ENCODE measurements at places on chromosomes 4 and X.
A peak's percentile ranks its signal among the peaks of the same experiment; 100 is the strongest.

- H3K4me3 ChIP-seq, result no peak overlapping the region
- peak; percentile 9 for DNase-seq
- H3K27ac ChIP-seq, result no peak overlapping the region
- H3K27me3 ChIP-seq, result no peaks in the 10 kb centered on the region
- no peaks in the 10 kb centered on the region for H3K4me1 ChIP-seq
Observed at GRCh38 chrX:133781174-133781573, 204.2 kb downstream of the GPC3 start.

DNA sequence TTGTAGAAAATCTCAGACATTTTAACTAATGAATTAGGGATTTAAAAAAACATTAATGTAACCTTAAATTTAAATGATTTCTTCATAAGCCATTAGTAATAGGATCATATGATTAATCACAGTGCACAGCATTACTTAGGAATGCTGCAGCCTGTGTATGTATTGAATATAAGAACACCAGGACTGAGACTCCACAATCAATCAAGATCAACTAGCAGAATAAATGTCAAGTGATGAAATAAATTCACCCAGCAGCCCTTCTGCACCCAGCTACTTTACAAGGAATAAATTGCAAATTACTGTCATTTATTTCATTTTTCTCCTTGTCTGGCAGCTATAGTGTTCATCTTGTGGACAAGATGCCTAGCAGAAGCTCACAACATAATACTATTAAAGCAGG, 46.5 kb downstream of the NEIL3 start:
- no peak for DNase-seq
- H3K27ac ChIP-seq, result no peak overlapping the region
- H3K4me3 ChIP-seq, result no peak overlapping the region
- H3K27me3 ChIP-seq, result no peaks in the 10 kb centered on the region
- H3K36me3 ChIP-seq, result no peaks in the 10 kb centered on the region

- no peak overlapping the region for H3K4me3 ChIP-seq
- peaks cover 3% of the 10 kb centered on the region for H3K4me1 ChIP-seq
- DNase-seq, result no peak
- no peaks in the 10 kb centered on the region for H3K27me3 ChIP-seq
Observed at GRCh38 chr4:23874536-23874901, 15.3 kb downstream of the PPARGC1A start.

DNA sequence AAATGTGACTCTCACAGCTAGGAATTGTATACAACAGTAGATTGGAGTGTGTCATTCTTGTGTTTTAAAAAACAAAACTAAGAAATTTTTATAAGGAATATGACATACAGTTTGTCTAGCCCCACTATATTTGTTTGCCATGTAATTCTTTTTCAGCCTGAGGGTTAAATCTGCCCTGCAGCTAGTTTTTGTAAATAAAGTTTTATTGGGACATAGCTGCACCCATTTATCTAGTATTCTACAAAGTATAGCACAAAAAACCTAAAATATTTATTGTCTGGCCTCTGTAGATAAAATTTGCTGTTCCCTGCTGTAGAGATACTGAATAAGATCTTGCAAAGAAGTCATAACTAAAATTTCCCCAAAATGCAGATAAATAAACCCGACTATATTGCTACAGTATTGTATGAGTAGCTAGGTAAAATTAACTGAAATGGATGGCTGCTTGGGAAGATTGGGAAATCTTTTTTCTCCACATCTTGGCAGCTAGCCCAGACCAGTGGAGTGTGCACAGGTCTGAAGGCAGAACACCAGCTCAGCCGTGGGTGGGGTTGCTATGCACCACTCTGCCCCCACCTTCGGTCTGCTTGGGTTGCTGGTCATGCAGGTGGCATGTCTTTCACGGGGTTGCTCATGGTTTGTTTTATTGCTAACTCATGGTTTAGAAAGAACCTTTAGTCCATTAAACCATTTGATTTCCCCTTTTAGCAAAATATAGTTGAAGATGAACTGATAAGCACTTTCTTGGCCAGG, 127.9 kb downstream of the KLHL8 start:
- H3K36me3 ChIP-seq, result peaks cover 5% of the 10 kb centered on the region
- H3K4me3 ChIP-seq, result no peak overlapping the region
- H3K4me1 ChIP-seq, result peaks cover 9% of the 10 kb centered on the region

- H3K27ac ChIP-seq, result peak overlapping the region; percentile 100
- peak; percentile 59 for DNase-seq
- H3K4me1 ChIP-seq, result peaks cover 2% of the 10 kb centered on the region
- H3K4me3 ChIP-seq, result peak overlapping the region; percentile 97
- H3K27me3 ChIP-seq, result no peaks in the 10 kb centered on the region
- peaks cover 26% of the 10 kb centered on the region for H3K36me3 ChIP-seq
Observed at GRCh38 chrX:41334363-41335197, 618 bp downstream of the DDX3X start.

DNA sequence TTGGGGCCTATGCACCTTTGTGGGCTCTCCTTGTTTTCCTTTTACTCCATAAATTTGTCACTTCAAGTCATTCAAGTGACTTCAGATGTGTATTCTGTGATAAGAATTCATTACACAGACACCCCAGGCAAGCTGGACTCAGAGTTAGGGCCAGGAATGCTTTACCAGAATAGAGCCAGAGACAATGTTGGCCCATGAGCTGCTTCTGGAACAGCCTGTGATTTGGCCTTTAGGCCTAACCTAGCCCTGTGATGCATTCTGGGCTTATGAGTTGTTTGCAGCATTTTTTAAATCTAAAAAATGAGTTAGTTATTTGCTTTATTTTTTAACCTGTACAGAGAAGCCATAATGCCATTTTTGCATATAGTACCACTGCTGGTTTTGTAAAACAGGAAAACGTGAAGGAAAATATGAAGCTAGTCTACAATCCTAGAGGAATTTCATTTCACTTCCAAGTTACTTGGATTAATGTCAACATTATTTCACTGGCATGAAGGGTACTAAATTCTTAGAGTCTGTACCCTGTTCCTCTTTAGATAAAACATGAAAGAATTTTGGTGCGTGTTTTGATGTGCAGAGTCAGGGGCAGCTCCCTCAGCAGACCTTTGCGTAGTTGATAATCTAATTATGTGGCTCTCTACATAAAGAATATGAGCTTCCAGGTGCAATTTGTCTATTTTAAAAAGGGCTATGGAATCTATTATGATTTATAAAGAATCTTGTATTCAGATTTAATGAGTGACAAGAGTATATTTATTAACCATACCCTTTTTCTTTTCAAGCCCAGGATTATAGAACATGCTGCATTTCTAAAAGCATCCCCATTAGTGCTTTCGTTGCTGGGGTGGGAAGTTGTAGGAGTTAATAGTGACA, 84.7 kb downstream of the ARHGAP10 start:
- H3K4me3 ChIP-seq, result no peak overlapping the region
- no peaks in the 10 kb centered on the region for H3K27me3 ChIP-seq
- no peaks in the 10 kb centered on the region for H3K36me3 ChIP-seq

- no peak overlapping the region for H3K27ac ChIP-seq
- H3K27me3 ChIP-seq, result no peaks in the 10 kb centered on the region
- no peak overlapping the region for H3K4me3 ChIP-seq
- DNase-seq, result no peak
Observed at GRCh38 chr4:76011018-76011670, 3.8 kb upstream of the CXCL9 start.

GRCh38 chrX:96389281-96390047, 295.2 kb upstream of the DIAPH2 start:
- H3K36me3 ChIP-seq, result no peaks in the 10 kb centered on the region
- no peak for DNase-seq
- no peaks in the 10 kb centered on the region for H3K4me1 ChIP-seq
- no peak overlapping the region for H3K4me3 ChIP-seq
- no peak overlapping the region for H3K27ac ChIP-seq

DNA sequence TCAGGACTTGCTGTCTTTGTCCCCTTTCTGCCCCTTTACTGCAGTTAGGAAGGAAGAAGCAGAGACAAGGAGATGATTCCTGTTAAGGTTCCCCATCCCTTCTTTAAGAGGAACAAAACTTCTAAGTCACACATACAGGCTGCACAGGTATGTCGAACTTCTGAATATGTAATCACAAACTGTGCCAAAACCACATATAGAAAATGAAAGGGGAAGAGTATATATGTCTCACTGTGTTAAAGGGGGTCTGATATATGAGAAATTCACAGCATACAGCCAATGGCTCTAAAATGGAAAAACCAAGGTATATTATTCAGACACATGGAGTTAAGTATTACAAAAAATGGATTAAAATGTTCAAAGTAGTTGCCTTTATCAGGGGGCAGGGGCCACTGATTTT, 11.7 kb downstream of the CFAP97 start:
- H3K36me3 ChIP-seq, result peaks cover 45% of the 10 kb centered on the region
- no peaks in the 10 kb centered on the region for H3K27me3 ChIP-seq
- H3K4me1 ChIP-seq, result no peaks in the 10 kb centered on the region
- DNase-seq, result no peak

DNA sequence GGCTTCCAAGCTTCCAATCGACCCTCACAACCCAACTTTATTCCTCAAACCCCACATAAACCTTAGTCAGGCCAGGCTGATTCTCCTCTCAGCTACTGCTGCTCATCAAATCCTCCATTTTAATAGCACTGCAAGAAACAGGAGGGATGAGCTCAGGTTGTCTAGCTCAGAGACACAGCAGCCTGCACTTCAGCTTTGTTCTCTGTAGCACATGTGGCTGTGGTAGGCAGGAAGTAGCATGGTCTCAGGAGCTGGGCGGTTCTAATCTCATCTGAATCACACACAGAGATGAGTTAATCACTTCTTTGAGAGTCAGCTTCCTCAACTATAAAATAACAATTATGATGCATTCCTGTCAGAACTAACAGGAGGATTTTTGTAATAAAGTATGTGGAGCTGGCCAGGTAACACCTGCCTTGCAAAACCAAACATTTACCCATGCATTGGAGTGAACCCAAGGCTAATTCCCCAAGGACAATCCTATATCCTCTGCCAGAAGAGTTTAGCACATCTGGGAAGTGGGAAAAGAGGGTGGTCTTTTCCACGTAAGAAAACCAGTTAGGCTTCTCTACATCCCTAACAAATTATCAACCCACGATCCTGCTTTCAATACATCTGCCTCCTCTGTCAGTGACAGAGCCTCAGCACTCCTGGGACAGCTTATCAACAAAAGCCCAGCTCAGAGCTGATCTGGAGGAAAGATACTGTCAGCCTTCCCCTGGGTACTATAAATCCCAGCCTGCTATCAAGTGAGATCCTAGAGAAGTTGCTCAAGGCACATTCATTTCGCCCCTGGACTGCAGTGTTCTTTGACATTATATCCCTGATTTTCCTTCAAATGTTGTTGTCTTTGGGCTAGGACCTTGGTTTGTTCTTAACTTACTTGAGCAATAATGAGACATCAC, 32.8 kb downstream of the ELOVL6 start:
- no peak overlapping the region for H3K27ac ChIP-seq
- no peaks in the 10 kb centered on the region for H3K27me3 ChIP-seq
- H3K4me3 ChIP-seq, result no peak overlapping the region
- H3K36me3 ChIP-seq, result no peaks in the 10 kb centered on the region
- DNase-seq, result peak; percentile 70
- peaks cover 7% of the 10 kb centered on the region for H3K4me1 ChIP-seq

DNA sequence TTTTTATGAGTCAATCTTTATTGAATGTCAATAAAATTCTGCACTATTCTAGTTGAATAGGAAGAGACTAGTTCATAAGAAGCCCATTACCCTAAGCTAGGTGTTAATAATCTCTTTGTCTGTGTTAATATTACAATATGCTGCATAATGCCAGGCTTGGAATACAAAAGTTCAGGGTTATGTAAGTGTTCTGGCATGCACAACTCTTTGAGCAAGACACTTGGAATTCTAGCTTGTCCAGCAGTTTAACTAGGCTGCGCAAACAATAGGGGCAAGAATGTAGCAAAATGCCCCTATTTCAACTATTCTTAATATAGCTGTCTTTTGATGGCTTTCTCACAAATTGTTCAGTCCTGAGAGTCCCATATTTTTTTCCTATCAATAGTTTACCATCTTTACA, 31.3 kb upstream of the ETNPPL start:
- no peaks in the 10 kb centered on the region for H3K4me1 ChIP-seq
- H3K27me3 ChIP-seq, result no peaks in the 10 kb centered on the region

GRCh38 chrX:12567857-12568256, 223.4 kb upstream of the PRPS2 start:
- no peaks in the 10 kb centered on the region for H3K4me1 ChIP-seq
- no peaks in the 10 kb centered on the region for H3K36me3 ChIP-seq
- no peak overlapping the region for H3K27ac ChIP-seq
- H3K4me3 ChIP-seq, result no peak overlapping the region

GRCh38 chr4:8079916-8080753, 78.5 kb downstream of the ABLIM2 start:
- H3K4me3 ChIP-seq, result no peak overlapping the region
- peaks cover 78% of the 10 kb centered on the region for H3K27me3 ChIP-seq
- H3K36me3 ChIP-seq, result no peaks in the 10 kb centered on the region
- H3K4me1 ChIP-seq, result no peaks in the 10 kb centered on the region

DNA sequence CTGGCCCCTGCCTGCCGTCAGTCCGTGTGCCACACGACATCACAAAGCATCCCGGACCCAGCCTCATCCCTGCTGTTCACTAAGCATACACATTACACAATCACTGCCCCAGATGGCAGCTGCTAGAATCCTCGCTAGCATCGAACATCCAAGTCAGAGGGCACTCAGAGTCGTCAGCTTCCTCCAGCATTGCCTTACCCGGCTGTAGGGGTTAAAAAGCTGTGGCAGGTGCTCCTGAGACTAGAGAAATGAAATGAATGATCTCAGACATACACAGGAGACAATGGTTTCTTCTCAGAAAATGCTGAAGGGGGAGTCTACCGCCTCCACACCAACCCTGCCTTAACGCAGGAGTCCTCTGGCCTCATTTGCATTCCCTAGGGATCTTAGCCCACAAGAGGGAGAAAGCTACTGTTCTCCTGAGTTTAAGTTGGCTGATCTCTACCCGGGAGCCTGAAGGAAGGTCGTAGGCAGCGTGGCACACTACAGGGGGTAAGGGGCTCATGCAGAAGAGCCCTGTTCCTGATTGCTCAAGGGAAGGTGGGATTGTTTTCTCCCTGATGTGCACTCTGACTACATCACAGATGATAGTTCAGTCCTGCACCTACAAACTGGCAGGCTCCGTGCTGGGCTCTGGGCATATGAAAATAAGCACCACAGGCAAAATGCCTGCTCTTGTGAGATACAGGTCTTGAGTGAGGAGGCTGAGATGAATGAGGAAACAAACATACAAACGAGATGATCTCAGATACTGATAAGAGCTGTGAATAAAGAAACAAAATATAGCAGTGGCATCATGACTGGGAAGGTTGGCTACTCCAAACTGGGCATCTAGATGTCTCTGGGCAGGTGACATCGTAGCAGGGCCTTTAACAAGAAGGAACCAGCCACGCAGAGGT, 2.6 kb upstream of the KIAA0232 start:
- H3K4me3 ChIP-seq, result no peak overlapping the region
- no peak overlapping the region for H3K27ac ChIP-seq
- H3K4me1 ChIP-seq, result peaks cover 10% of the 10 kb centered on the region
- peak; percentile 58 for DNase-seq

GRCh38 chr4:4501679-4502078, 40.2 kb downstream of the STX18 start:
- H3K36me3 ChIP-seq, result peaks cover 3% of the 10 kb centered on the region
- DNase-seq, result no peak
- H3K27ac ChIP-seq, result no peak overlapping the region
- no peak overlapping the region for H3K4me3 ChIP-seq
- H3K27me3 ChIP-seq, result no peaks in the 10 kb centered on the region

Data from mesenchymal stem cell (in vitro differentiated cells and primary cell).